ENCODE measurements at places on chromosomes 1 and 21.

DNA sequence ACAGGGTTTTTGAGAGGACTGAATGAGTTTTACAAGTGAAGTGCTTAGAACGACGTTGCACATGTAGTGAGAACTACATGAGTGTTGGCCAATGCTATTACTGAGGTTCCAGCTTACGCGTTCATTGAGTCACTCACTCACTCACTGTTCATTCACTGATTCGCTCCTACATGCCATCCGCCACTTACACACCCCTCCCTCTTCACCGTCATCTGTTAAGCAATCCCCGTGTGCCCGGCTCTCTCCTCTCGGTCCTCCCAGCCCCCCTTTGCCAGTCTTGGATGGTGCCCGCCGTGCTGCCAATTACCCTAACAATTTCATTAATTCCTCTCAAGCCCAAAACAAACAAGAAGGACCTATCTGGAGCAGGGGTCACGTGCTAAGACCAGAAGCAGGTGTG, 27.3 kb upstream of the EPHA2 start:
- DNase-seq = no peak

GRCh38 chr1:228312136-228312764, 94.4 kb downstream of the TRIM11 start:
- no peak for DNase-seq

- no peak for DNase-seq
Measured at GRCh38 chr1:40646315-40646714, 19.2 kb downstream of the RIMS3 start.

DNA sequence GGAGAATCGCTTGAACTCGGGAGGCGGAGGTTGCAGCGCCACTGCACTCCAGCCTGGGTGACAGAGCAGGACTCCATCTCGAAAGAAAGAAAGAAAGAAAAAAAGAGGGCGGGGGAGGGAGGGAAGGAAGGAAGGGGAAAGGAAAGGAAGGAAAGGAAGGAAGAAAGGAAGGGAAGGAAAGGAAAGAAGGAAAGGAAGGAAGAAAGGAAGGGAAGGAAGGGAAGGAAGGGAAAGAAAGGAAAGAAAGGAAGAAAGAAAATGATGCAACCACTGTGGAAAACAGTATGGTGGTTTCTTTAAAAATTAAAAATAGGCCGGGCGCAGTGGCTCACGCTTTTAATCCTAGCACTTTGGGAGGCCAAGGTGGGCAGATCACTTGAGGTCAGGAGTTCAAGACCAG, 15.2 kb upstream of the RCAN3 start:
- DNase-seq = no peak

DNA sequence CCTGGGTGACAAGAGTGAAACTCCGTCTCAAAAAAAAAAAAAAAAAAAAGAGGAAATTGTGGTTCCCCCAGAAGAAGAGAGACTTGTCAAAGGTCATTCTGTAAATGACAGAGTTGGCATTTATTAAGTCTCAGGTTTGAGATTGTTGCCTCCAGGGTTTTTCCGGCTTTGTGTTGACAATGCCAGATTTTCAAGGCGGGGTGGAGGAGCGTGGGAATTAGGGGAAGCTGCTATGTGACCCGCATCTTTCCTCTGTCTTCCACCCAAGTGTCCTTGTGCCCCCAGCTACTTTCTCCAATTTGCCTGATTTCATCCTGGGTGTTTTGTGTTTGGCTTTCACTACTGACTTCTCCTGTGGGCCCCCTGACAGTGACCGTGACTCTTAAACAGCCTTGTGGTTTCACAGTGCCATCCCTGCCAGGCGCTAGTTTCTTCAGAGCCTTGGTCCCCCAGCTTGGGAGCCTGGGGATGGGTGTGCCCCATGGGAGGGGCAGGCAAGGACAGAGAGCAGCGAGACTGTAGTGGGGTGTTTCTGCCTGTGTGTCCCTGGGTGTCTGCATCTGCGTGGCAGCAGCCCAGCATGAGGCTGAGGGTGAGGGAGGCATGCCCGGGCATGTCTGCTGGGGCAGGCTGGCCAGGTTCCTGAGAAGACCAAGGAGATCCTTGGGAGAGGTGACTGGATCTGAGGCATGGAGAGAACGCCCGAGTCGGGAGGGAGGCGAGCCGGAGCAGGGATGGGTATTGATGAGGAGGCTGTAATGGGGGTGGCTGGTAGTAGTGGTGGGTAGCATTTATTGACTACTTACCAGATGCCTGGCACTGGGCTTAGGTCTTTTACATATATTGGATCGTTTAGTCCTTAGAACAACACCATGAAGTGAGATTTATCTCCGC, 46.3 kb downstream of the IER5 start:
- no peak for DNase-seq

All from GM18507 (cell line).